HCEC 1CT (cell line): ENCODE measurements at places on chromosomes 1 and 21.

DNA sequence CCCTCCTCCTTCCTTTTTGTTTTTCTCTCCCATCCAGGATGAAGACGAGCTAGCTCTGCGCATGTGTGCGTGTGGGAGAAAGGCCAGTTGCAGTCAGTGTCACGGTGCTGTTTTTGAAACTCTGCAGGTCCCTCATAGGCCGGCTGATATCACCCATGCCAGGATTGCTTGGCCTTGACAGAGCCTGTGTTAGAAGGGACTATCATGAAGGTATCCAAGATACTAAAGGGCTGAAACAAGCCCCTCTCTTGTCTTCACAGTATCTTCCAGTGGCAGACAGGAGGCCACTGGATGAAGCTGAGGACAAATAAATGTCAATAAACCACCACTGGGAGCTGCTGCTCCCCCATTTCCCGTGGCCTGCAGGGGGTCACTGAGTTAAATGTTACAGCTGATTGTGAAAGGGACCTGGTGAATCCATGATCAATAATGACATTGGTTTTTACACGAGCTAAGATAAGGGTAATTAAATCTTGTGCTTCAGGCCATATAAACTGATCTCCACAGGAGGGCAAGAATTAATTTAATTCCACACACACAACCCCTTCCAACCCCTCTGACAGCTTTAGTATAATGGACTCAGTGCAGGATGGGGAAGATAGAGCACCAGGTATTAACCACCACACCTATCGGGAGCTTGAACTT lies 64.6 kb upstream of the TARBP1 start:
- no peak for DNase-seq

DNA sequence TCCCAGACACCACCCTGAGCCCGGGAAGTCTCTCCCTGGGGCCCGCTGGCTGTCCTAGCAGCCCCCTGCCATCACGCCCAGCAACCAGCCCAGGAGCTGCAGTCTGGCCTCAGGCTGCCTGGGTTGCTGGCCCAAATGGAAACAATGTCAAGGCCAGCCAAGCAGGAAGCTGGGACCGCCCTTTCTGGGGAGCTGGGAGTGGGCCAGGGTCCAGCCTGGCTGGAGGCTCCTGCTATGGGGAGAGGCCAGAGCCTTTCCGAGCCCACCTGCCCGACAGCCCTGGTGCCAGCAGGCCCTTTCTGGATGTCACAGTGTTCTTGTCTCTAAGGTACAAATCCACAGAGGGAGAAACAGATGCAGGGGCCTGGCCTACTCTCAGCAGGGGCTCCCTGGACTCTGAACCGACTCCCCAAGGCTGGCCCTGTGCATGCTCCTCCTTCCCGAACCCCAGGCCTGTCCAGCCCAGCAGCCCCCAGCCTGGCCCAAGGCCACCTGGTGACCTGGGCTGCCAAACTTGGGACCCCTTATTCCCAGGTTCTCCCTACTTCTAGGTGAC lies 1.2 kb upstream of the MMEL1 start:
- DNase-seq, result no peak

DNA sequence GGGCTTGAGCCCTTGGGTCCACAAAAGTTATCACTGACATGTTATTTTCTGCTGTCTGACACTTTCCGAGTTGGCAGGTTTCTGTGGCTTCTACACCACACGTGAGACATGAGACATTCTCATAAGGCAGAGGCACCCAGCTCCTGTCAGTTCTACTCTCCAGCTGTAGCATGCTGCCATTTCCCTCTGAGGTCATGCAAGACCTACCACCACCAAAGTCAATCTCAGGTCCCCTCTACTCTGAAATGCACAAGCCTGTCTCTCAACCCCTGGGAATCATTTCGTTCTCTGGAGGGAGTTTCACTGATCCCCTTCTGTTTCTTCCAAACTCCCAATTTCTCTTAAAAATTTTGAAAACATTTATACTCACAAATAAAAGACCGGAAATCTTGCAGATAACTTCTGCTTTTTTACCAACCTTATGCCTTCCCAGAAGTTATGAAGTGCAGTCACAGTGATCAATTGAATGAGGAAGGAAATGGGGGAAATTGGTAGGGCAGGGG lies 39.5 kb upstream of the CR2 start:
- no peak for DNase-seq

DNA sequence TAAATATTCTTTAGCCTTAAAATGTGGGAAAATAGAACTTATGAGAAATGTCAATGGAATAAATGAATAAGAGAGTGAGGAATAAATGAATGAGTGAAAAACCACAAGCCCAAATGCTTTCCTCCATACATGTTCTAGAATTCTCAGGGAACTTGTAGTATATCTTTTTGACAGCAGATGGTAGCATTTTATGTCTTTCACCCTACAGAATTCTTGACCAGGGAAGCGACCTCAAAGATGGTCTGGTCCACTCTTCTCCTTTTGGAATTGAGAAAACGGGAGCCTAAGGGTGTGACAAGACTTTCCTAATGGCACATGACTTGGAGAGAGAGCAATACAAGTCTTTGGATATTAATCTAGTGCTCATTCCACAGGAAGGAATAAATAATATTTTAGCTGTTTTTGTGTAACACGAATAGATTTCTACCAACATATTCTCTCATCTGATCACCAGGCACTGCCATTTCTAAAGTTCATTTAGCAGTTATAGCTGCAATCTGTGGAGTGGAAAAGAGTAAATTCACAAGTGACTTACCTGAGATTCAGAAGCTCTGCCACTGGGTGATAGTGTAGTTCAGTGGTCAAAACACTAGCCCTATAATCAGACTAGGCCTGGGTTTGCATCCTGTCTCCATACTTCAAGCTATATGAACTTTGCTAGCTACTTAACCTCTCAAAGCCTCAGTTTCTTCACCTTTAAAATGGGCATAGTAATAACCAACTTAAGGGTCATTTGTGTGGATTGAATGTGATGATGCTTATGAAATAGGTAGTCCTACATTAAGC lies 15.0 kb upstream of the F5 start:
- DNase-seq, result peak; percentile 17

- DNase-seq, result peak; percentile 54
Observed at GRCh38 chr1:172383536-172383935, 36.9 kb upstream of the C1orf105 start.

GRCh38 chr1:12547586-12548225 lies 70.3 kb downstream of the DHRS3 start:
- DNase-seq, result no peak

DNA sequence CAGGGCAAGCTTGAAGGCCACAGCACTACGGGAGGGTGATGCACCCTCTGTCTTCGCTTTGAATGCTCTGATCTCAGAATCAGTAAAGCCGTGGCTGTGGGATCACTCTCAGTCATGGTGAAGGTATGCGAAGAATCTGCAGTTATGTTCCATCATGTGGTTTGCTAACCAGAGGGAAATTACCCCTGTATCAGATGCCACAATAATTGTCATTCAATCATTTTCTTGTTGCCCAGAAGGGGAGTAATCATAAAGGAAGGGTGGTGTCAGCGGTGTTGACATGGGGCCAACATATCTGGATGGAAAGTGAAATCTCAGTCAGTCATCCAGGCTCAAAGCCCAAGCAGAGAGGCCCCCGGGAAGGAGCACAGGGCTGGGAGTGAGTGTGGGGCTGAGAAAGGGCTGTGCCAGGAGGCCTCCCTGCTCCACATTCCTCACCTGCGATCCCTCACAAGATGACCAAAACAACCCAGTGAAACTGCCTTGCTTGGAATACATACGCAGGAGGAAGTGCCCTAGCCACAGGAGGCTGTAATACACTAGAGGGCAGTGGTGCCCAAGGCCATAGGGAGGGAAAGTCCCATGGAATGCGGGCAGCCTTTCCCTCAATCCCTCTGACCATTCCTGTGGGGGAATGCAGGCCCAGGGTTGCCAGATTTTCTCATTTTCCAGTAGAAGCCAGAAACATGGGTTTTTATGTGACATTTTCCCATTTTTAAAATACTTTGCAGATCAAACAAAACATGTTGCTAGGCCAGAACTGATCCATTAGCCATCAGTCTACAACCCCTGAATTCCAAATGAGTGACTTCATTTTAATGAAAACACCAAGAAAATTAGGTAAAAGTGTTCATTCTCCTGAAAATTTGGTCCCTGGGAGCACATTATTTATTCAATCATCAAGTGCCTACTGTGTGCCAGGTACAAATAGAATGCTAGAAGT lies 95.7 kb upstream of the VANGL1 start:
- peak; percentile 94 for DNase-seq

DNA sequence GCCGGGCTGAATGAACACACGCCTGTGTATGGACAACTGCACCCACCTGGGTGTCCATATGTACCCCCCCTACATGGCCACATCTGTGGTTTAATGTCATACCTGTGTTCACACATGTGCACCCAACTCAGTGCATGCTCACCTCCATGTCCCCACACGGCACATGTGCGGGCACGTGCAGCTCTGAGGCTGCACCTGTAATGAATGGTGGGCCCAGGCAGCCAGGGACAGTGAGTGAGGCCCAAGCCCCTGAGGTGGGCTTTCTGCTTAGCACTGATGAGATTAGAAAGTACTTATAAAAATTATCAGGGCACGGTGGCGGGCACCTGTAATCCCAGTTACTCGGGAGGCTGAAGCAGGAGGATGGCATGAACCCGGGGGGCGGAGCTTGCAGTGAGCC lies 42.5 kb upstream of the CSF3R start:
- DNase-seq, result no peak

DNA sequence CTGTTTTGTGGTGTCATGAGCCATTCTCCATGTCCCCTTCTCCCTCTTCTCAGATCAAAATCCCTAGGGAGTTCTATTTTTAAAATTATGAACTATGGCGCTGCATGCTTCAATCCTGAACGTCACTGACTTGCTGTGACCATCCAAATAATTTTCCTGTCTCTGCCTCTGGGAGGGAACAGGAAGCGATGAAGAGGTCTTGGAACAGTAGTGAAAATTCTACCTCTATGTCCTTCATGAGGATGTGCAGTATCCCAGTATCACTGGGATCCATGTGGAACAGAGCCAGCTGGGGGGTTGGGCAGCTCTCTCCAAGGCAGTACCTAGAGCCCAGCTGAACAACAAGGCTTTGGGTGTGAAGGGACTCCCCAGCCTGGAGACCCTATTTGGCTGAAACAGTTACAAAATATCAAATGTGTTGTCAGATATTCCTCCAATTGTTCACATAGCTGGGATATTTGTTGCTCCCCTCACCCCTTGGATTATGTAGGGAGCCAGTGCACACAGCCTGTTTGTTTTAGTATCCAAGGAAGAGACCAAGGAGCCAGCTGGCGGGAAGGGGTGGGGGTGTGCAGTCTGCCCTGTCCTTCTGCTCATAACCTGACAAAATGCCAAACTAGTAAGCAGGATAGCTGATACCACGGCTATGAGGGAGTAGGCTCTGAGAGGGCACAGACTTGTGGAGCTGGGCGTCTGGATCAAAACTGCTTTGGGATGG lies 7.6 kb downstream of the DCLRE1B start:
- peak; percentile 76 for DNase-seq

DNA sequence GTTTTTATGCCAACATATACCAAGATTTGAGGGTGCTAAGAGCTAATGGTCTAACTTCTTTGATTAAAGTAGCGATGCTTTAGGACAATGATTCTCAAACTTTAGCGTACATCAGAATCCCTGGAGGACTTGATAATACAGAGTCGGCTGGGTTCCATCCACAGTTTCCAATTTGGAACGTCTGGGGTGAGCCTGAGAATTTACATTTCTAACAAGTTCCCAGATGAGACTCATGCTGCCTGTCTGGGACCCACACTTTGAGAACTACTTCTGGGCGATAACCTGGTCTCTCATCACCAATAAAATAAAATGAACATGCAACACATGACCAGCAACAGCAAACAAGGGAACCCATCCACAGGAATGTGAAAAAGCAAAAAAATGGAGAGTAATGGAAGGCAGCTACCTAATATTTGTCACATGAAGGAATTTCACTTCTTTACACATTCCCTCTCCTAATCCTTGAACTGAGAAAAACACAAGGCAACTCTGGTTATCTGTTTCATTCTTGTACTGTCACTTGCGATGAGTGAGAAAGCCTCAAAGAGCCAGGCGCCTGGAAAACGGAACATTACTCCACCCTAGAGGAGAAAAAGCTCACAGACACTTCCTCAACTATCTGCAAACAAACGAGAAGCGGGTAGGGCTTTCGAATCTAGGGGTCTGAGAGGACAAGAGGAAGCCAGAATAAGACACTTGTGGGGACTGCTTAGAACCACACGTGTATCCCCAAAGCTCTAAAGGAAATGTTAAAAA lies 14.0 kb downstream of the HSF2BP start:
- peak; percentile 74 for DNase-seq

- no peak for DNase-seq
Observed at GRCh38 chr1:109886827-109887226, 23.8 kb upstream of the CSF1 start.

DNA sequence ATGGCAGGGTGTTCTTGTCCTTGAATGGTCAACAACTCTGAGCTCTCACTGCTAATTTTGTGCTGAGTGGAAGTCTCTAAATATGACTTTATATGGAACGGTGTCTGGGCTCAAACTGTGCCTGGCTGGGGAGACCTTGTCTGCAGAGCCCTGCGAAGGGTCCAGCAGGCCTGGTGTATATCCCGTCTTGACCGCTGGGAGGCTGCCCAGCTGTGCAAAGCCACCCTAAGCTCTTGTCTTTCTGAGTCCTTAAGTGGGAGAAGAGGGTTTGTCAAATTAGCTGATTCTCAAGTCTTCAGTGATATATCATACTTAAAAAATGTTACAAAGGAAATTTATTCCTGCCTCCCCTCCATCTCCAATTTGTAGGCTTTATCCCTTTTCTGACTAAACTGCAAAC lies 198.7 kb downstream of the KCNJ6 start:
- DNase-seq, result peak; percentile 22

- DNase-seq, result peak; percentile 55
Observed at GRCh38 chr1:205493241-205494085, 11.0 kb upstream of the CDK18 start.

DNA sequence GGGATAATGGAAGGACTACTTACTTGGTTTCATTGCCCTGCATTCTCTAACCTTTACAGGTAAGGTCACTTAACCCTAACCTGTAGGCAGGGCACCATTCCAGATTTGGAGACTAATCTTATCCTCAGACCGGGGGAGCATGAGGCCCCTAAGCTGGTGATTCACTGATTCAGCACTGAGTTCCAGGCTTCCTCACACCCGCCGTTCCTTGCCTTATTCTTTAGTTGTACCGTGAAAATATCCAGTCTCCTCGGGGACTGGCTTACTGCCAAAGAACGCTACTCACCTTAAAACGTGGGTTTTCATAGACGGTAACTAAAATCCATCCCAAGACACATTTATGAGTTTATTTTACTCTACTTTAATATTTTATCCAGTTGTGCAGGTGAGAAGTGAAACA lies 44.3 kb upstream of the COL24A1 start:
- DNase-seq, result no peak

- DNase-seq, result no peak
Observed at GRCh38 chr21:16976193-16976592, 536.6 kb upstream of the CXADR start.

GRCh38 chr1:211830055-211830327 lies 572 bp downstream of the LPGAT1 start:
- DNase-seq, result peak; percentile 5

GRCh38 chr1:234617986-234618736 lies 8.2 kb upstream of the IRF2BP2 start:
- peak; percentile 73 for DNase-seq

GRCh38 chr21:35720208-35720731 lies 340.1 kb downstream of the SETD4 start:
- DNase-seq, result no peak

- DNase-seq, result no peak
Observed at GRCh38 chr21:31895077-31895835, 22.4 kb downstream of the HUNK start.
